ENCODE measurements at places on chromosomes 7 and 10.
A peak's percentile ranks its signal among the peaks of the same experiment; 100 is the strongest.

DNA sequence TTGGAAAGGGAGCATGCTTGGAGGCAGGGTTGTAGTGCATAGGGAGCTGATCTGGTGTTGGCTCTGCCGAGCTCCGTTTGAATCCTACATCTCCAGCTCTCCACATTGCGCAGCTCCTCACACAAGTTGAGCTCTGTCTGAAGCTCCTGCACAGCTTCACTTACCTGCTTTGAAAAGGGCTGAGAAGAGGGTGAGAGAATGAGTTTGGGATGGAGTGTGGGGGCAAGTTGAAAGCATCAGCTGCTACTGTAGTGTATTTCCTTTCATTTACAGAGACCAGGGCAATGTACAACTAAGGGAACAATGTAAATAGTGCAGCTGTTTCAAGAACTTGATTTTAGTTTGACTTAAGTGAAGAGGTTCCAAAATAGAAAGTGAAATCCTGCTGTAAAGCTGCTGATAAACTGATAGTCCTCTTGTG is 88.5 kb downstream of the VTI1A start:
- no peak for DNase-seq

DNA sequence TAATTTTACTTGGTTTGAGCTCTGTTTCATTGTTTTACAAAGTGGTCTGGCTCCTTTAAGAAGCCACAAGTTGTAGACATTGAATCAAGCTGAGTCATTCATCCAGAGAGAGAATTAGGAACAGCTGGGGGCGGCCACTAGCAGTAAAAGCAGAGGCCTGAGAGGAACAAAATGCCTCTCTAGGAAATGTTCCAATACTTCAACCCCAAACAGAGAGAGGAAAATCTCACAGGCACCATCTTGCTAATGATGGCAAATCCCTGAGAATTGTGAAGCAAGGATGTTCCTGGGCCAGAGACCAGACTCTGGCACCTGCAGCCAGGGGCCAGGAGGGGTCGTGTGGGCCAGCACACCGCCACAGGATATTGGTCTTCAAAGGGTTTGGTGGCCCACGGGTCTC is 26.5 kb upstream of the TRIL start:
- peak; percentile 62 for DNase-seq

- peak; percentile 90 for DNase-seq
Observed at GRCh38 chr10:78756604-78757343, 312.0 kb upstream of the ZMIZ1 start.

DNA sequence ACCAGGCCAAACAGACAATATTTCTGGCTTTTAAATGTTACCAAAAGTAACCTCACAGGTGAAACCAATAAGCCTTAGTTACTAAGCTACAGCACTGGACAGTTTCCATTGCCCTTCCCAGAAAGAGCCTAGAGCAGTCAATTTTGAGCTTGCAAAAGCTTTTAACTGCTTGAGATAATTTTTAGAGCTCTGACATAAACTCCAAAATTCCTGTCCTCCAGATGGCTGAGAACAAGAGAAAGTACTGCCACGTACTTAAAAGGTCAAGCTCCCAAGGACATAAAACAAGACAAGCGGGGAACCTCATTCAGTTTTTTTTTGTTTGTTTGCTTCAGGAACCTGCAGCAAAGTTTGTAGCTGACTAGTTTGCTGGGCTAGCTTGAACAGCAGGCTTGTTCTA is 54.1 kb downstream of the BBS9 start:
- DNase-seq, result no peak

DNA sequence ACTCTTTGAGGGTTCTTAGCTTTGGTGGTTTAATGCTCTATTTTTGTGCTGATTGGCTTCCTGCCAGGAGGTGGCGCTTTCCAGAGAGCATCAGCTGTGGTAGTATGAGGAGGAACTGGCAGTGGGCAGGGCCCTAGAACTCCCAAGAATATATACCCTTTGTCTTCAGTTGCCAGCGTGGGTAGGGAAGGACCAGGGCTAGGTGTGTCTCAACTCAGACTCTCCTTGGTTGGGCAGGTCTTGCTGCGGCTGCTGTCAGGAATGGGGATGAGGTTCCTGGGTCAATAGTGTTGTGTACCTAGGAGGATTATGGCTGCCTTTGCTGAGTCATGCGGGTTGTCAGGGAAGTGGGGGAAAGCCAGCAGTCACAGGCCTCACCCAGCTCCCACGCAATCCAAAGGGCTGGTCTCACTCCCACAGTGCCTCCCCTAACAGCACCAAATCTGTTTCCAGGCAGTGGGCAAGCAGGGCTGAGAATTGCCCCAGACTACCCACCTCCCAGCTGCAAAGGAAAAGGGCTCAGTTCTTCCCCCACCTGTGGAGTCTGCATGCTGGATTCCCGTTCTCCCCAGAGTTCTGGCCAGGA is 191.5 kb downstream of the PHTF2 start:
- no peak for DNase-seq

- no peak for DNase-seq
Observed at GRCh38 chr7:32048970-32049491, 21.2 kb downstream of the PDE1C start.

DNA sequence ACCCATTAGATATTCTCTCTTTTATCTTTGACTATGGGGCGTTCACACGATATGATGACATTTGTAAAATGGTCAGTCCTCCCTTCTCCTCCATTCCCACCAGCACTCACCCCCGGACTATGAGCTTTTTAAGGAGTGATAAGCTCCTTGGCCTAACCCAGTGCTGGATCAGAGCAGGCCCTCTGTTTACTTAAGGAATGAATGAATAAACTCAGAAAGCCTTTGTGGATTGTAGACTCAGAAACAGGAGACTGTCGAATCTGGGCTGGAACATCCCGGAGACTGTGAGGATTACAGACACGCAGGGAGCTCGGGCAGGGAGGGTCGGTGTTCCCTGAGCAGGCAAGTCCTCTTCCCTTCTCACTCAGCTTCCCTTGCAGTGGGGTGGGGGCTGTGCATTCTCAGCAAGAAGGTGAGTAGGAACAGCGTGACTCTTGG is 6.8 kb upstream of the ZCCHC24 start:
- DNase-seq, result no peak

- no peak for DNase-seq
Observed at GRCh38 chr10:44380829-44381600, 3.9 kb downstream of the CXCL12 start.

DNA sequence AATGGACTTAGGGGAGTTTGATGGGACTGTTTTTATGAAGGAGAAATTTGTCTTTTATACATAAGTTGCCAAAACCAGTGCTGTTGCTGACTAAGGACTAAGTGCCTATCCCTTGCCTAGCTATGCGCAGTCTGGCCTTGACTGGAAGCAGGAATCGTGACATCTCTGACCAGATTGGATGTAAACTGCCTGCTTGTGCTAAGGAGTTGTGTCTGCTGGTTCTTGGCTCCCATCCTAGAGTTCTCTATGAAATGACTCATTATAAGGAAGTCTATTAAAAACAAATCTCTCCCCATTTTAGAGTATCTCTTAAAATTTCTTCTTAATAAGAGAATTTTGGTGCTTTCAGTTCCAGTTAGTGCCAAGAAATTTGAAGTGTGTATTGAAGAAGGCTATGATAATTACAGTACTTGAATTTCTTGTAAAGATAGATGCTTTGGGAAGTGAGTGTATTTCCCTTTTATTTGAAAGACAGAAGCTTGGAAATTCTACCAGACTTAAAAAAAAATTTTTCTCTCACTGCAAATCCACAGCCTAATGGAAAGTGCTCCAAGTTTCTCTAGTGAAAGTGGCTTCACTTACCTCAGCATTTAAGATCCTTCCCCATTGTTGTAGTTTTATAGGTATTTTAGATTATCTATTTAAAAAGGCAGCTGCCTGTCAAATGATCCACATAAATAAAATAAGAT is 77.6 kb downstream of the BICC1 start:
- peak; percentile 93 for DNase-seq

DNA sequence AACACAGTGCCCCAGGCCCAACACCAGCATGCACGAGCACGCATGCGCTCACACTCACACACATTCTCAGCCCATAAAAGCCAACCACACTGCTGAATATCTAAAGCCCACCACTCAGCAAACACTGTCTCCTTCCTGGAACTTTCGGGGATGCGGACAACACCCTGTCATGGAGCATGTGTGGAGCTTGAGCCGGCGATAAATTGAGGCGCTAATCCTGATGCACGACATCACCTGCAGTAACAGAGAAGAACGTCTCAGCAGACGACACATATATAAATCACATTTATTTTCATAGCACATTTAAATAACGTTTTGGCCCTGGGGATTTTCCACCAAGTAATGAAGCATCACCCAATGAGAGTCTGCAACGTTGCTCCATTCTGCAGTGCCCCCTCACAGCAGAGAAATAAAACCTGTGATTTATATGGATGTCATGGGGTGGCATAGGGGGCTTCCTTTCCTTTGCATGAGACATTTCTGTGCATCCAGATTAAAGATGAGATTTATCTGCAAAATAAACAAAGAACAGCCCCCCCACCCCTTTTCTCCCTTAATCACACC is 267.7 kb upstream of the NFE2L3 start:
- no peak for DNase-seq

GRCh38 chr7:113582471-113582870 is 336.3 kb downstream of the PPP1R3A start:
- DNase-seq, result no peak

DNA sequence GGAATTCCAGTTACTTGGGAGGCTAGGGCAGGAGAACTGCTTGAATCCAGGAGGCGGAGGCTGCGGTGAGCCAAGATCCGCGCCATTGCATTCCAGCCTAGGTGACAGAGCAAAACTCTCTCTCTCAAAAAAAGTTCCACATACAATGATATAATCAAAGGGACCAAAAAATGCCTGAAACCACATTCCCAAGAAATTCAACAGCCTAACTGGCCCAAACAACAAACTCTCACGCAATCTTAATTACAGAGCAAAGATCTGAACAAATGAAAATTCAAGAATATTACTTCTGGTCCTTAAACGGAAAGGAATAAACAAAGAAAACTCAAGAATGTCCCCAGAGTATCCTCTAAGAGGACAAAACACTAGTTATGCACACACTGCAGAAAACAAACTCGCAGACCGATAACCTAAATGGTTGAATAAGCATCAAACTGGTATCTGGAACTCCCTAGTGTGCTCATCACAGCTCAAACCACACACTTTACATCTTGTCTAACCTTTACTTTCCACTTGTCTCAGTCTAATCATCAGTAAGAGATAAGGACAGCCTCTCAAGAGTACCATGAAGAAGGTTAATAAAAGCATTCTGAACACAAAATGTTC is 3.7 kb downstream of the OGA start:
- no peak for DNase-seq

DNA sequence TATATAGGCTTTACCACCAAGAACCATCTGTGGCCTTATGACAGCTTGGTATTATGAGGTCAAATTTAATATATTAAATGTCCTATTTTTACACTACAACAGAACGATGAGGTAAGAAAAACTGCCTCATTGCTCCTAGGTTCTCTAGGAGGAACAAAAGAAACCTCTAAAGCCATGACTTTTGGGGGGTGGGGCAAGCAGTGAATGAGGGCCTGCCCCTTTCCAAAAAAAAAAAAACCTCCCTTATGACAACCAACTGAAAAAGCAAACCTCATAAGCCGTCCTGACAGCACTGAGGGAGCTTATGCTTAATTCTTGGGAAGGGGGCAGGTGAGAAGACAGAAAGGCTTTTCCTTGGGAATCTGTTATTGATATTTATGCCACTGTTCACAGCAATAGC is 116.6 kb downstream of the KMT2E start:
- no peak for DNase-seq

DNA sequence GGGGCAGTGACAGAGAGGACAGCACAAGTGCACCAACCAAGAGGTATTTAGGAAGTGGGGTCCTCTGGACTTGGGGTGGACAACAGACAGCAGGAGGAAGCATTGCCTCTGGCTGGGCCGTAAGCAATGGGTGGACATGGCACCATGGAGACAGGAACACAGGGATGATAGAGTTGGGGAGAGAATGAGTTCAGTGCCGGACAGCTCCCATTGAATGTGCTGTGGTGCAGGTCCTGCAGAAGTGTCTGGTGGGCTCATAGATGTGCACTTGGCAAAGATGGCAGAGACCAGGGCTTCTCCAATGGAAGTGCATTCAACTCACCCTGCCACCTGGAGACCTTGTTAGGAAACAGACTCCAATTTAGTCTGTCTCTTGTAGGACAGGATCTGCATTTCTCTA is 341.5 kb upstream of the ZMIZ1 start:
- DNase-seq, result no peak

DNA sequence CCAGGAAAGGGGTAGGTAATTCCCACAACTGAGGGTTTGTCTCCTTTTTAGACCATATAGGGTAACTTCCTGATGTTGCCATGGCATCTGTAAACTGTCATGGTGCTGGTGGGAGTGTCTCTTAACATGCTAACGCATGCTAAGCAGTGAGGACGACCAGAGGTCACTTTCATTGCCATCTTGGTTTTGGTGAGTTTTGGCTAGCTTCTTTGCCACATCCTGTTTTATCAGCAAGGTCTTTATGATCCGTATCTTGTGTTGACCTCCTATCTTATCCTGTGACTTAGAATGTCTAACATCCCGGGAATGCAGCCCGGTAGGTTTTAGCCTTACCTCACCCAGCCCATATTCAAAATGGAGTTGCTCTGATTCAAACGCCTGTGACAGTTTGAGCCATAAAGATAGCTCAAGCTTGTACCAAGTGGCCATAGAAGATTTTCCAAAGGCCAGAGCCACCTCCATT is 176.0 kb upstream of the NAMPT start:
- DNase-seq, result no peak

GRCh38 chr7:42244828-42245227 is 7.8 kb upstream of the GLI3 start:
- no peak for DNase-seq

- DNase-seq, result peak; percentile 75
Observed at GRCh38 chr7:117124591-117125220, 171.4 kb downstream of the ST7 start.

DNA sequence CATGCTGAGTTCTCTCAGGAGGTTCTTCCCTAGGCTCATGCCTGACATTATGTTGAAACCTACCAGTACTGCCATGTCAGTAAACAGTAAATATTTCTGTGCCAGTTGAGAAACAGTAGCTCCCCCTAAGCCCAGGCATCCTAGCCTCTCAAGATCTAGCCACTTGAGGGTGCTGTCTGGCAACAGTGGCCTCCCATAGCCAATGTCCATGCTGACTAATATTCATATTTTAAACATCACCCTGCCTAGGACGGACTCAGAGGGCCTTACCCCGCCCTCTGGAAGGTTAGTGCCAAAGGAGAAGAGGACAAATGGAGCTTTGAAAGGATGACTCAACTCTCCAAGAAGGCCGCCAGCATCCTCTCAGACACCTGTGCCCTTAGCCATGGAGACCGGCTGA is 7.7 kb downstream of the ACSM6 start:
- DNase-seq, result no peak

- no peak for DNase-seq
Observed at GRCh38 chr7:130468612-130469011, 23.3 kb upstream of the MEST start.

DNA sequence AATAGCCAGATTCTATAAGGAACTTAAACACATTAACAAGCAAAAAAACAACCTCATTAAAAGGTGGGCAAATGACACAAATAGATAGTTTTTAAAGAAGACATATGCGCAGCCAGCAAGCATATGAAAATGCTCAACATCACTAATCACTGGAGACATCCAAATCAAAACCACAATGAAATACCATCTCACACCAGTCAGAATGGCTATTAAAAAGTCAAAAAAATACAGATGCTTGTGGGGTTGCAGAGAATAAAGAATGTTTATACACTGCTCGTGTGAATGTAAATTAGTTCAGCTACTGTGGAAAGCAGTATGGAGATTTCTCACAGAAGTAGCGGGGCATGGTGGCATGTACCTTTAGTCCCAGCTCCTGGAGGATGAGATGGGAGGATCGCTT is 164.0 kb downstream of the CHRM2 start:
- peak; percentile 21 for DNase-seq
